WTC11 (cell line): ENCODE measurements at places on chromosomes 6 and 20. TPM values are rescaled to one million over a fixed set of nuclear protein-coding genes. Genes with fewer than 3 reads are reported as not detected.

DNA sequence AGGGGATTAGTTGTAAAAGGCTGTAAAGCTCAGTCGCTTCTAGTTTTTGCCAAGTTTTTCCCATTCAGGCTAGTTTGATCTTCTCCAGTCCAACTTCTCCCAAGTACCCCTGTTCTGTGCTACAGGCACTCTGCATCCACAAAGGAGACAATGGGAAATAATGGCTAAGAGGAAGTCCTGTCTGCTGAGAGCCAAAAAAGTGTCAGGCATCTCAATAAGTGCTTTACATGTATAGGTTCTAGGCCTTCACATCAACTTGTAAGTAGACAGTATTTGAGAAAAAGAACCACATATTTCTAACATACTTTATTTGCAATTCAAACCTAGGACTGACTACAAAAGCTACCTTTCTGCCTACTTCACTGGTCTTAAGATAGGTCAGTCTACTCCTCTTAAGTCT lies 4.9 kb downstream of the HTR1B start:
- H3K27me3 ChIP-seq, result peaks cover 20% of the 10 kb centered on the region
- no peak overlapping the region for H3K4me3 ChIP-seq
- peaks cover 64% of the 10 kb centered on the region for H3K4me1 ChIP-seq

DNA sequence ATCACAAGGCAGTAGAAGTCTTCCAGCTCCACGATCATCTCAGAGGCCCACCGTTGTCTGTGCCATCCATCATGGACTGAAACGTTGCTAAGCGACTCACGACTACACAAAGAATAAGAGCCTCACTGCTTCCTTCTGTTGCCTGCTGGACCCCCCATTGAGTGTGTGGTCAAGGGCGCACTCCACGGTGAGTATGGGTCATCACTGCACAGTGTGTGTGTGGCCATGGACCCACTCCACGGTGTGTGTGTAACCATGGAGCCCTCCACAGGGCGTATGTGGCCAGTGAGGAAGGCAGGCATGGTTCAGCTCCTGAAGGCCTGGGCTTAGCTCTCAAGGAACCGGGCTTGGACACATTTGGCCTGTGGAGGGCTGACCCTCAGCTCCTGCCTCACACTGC lies 123.4 kb upstream of the AFDN start:
- peaks cover 17% of the 10 kb centered on the region for H3K4me1 ChIP-seq
- no peak overlapping the region for H3K27ac ChIP-seq
- no peak for DNase-seq
- no peaks in the 10 kb centered on the region for H3K27me3 ChIP-seq

GRCh38 chr6:91681296-91681695 lies 1094.4 kb upstream of the MAP3K7 start:
- no peak overlapping the region for H3K4me3 ChIP-seq
- H3K27me3 ChIP-seq, result no peaks in the 10 kb centered on the region
- DNase-seq, result no peak
- H3K36me3 ChIP-seq, result no peaks in the 10 kb centered on the region
- no peak overlapping the region for H3K27ac ChIP-seq

DNA sequence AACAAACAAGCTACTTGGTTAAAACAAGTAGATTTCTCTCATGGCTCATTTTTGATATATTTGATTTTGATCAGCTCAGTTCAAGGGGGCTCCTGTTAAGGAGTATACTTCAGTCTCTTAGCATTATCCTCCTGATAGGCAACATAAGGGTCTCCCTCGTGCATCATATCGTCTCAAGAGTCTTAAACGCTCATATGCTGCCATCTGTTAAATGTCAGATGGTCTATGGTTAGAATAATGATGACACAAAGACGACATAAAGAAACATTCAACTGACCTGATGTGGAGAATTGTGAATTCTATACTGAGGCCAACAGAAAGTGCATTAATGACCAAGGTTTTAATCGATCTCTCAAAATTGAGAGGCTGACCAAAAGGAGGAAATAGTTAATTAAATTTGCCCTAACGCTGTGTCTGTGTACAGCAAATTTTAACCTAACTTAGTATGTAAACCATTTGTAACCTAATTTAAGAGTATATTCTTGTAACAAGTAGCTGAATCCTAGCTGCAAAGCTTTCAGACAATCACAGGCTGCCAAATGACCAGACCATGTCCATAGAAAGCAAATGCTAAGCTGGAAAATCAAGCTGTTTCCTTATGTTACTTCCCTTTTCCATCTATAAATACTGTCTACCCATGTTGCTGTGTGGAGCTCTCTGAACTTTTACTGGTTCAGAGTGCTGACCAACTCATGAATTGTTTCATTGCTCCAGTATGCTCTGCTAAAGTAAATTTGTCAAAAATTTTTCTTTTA lies 1688.5 kb downstream of the GRIK2 start:
- H3K4me1 ChIP-seq, result no peaks in the 10 kb centered on the region
- no peak for DNase-seq
- H3K27ac ChIP-seq, result no peak overlapping the region
- no peak overlapping the region for H3K4me3 ChIP-seq
- H3K27me3 ChIP-seq, result no peaks in the 10 kb centered on the region

- peaks cover 2% of the 10 kb centered on the region for H3K27me3 ChIP-seq
- H3K4me3 ChIP-seq, result no peak overlapping the region
- H3K36me3 ChIP-seq, result peaks cover 5% of the 10 kb centered on the region
- peaks cover 14% of the 10 kb centered on the region for H3K4me1 ChIP-seq
Observed at GRCh38 chr6:165834613-165835259, 171.7 kb upstream of the PDE10A start.

DNA sequence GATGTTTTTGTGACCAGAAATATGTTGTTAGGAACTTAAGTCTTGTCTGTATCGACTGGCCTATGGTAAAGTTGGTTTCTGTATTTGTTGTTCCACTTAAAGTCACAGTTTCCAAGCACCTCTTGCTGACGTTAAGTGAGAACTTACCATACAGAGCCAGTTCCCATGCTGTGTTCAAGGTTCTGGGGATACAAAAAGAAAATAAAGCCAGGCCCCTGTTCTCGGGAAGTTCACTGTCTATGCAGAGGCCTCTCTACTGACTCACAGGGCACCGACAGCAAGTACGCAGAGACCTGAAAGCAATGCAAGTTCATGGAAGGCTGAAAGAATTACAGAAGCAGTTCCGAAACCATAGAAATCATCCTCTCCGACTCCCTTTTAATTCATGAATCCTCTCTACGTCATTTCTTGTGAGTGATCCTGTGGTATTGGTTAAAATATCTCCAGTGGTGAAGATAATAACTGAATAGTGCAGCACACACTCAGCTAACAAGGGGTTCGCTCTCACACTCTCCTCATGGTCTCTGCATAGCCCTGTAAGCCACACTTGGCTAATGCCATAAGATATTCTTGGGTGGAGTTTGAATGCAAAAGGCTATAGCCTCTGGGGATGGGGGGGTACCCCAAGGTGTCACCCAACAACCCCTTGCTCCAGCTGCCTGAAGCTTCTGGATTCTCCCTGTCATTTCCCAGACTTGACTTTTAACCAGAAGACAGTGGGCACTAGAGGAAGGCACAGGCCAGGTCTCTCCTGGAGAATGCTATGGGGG lies 91.2 kb upstream of the EXOC2 start:
- H3K27ac ChIP-seq, result no peak overlapping the region
- no peak for DNase-seq
- peaks cover 12% of the 10 kb centered on the region for H3K4me1 ChIP-seq

DNA sequence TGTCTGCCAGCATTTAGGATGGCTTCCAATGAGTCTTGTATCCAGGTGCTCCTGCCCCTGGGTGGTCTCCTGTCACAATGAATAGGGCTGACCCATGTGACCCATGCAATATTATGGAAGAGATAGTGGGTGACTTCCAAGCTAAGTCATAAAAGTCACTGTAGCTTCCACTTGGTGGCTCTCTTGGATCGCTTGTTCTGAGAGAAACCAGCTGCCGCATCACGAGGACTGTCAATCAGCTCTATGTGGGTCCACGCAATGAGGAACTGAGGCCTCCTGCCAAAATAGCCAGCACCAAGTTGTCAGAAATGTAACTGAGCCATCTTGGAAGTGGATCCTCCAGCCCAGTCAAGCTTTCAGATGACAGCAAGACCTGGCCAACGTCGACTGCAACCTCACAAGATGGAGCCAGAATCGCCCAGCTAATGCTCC lies 14.9 kb upstream of the MATN4 start:
- no peak overlapping the region for H3K4me3 ChIP-seq
- H3K27ac ChIP-seq, result no peak overlapping the region
- no peak for DNase-seq
- H3K36me3 ChIP-seq, result peaks cover 5% of the 10 kb centered on the region

GRCh38 chr6:50936277-50936681 lies 117.6 kb downstream of the TFAP2B start:
- no peaks in the 10 kb centered on the region for H3K36me3 ChIP-seq
- H3K27me3 ChIP-seq, result no peaks in the 10 kb centered on the region
- no peak overlapping the region for H3K4me3 ChIP-seq
- DNase-seq, result no peak
- H3K4me1 ChIP-seq, result no peaks in the 10 kb centered on the region
- H3K27ac ChIP-seq, result no peak overlapping the region

DNA sequence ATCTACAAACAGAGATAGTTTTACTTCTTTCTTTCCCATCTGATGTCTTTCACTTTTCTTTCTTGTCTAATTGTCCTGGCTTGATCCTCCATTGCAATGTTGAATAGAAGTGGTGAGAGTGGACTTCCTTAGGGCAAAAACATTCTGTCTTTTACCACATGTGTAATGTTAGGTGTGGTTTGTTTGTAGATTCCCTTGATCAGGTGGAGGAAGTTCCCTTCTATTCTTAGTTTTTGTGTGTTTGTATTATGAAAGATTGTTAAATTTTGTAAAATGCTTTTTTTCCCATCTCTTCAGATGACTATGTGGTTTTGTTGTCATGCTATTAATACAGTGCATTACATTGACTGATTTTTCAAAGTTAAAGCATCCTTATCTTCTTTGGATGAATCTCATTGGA lies 41.6 kb upstream of the DUSP22 start:
- no peak overlapping the region for H3K27ac ChIP-seq
- no peak overlapping the region for H3K4me3 ChIP-seq
- H3K4me1 ChIP-seq, result no peaks in the 10 kb centered on the region

GRCh38 chr20:10429443-10429981 lies 4.5 kb downstream of the MKKS start:
- H3K4me3 ChIP-seq, result no peak overlapping the region
- no peak for DNase-seq
- H3K4me1 ChIP-seq, result peaks cover 47% of the 10 kb centered on the region
- peak overlapping the region; percentile 55 for H3K27ac ChIP-seq

- no peak overlapping the region for H3K4me3 ChIP-seq
- H3K36me3 ChIP-seq, result no peaks in the 10 kb centered on the region
- H3K27ac ChIP-seq, result peak overlapping the region; percentile 30; the same call in 1 of the 2 replicates
- H3K27me3 ChIP-seq, result peaks cover 4% of the 10 kb centered on the region
- no peak for DNase-seq
Observed at GRCh38 chr6:142242269-142242668, 59.5 kb upstream of the ADGRG6 start.

DNA sequence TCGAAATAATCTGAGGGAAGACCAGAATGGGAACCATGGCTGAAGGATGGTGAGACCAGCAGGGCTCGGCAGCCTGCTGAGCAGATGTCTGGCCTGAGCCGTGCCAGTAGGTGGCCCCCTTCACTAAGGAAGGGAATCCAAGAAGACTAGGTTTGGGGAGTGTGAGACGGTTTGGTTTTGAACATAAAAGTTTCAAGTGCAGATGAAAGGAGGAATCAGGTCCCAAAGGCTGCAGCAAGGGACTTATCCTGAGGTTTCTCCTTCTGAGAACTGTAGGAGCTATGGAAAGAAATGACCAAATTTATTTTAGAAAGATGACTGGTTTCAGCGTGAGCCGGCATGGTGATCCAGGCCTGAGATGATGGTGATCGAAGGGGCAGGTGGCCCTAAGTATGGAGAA lies 4.6 kb upstream of the OSER1 start:
- DNase-seq, result peak; percentile 76
- 0 out of 2 replicates have a peak, but pooled peaks cover under 1% of the 10 kb centered on the region for H3K36me3 ChIP-seq
- no peak overlapping the region for H3K4me3 ChIP-seq
- peaks cover 33% of the 10 kb centered on the region for H3K4me1 ChIP-seq

- peaks cover 2% of the 10 kb centered on the region; the same call in 1 of the 2 replicates for H3K27me3 ChIP-seq
- no peaks in the 10 kb centered on the region for H3K36me3 ChIP-seq
- peaks cover 14% of the 10 kb centered on the region for H3K4me1 ChIP-seq
Observed at GRCh38 chr6:158703111-158703836, 53.4 kb downstream of the SYTL3 start.

DNA sequence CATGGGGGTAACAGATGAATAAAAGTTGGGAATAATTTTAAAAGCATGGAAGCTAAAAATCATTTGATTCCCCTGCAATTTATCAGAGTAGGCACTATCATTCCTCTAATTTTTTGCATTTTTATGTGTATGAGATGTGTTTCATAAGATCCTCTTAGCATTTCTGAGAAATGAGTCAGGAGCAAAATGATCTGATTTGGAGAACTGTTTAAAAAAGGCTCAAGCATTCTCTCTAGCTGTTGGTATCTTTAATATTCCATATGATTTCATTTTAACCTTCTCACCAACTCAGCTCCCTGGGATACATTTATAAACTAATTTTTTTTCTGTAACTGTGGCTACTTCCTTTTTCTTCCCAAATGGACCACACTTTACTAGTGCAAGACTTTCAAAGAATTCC lies 60.9 kb downstream of the MCHR2 start:
- H3K27me3 ChIP-seq, result no peaks in the 10 kb centered on the region; the same call in 1 of the 2 replicates
- no peaks in the 10 kb centered on the region for H3K4me1 ChIP-seq
- peaks cover 5% of the 10 kb centered on the region for H3K36me3 ChIP-seq
- H3K4me3 ChIP-seq, result no peak overlapping the region

GRCh38 chr6:39887692-39888450 lies 46.4 kb downstream of the MOCS1 start:
- no peaks in the 10 kb centered on the region for H3K36me3 ChIP-seq
- no peak overlapping the region for H3K4me3 ChIP-seq
- no peaks in the 10 kb centered on the region for H3K27me3 ChIP-seq
- 0 out of 2 replicates have a peak, but pooled peaks cover 2% of the 10 kb centered on the region for H3K4me1 ChIP-seq
- no peak overlapping the region for H3K27ac ChIP-seq

DNA sequence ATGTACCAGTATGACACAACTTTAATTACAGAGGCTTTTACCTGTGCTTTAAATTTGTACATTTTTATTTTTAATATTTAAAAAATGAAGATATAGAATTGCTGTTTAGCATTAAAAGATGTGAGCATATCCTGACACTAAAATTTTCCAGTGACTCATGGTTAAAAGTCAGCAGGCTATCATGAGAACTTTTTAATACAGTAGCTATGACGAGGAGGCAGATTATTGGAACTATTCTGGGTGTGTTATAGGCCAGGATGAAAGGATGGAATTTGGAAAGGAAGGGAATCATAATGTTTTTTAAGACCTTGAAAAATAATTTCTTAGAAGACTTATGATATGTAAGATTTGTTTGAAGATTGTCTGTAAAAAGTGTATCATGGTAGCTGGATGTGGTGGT lies 91.0 kb downstream of the GFRA4 start:
- H3K27me3 ChIP-seq, result no peaks in the 10 kb centered on the region
- H3K4me1 ChIP-seq, result no peaks in the 10 kb centered on the region
- no peak for DNase-seq
- no peak overlapping the region for H3K4me3 ChIP-seq

The ELOVL5 gene
- total RNA-seq, result 122 to 139 TPM (median 137 TPM) in 3 replicates

The CTCFL gene
- 0.70 to 2.6 TPM (median 2.4 TPM) in 3 replicates for total RNA-seq

The RFX6 gene
- 0.11 TPM in 1 of 3 replicates, not detected in the others for total RNA-seq

The RAET1L gene
- total RNA-seq, result not detected in 3 replicates

The BCAS1 gene
- total RNA-seq, result 0.11 to 0.25 TPM (median 0.18 TPM) in 3 replicates

The TNF gene
- total RNA-seq, result 0.23 to 0.46 TPM (median 0.31 TPM) in 3 replicates

The WFDC12 gene
- not detected in 3 replicates for total RNA-seq

The KCNK5 gene
- 31.7 to 41.8 TPM (median 34.3 TPM) in 3 replicates for total RNA-seq

The LAMA2 gene
- total RNA-seq, result 5.6 to 6.6 TPM (median 6.4 TPM) in 3 replicates

The NUP153 gene
- 58.4 to 67.0 TPM (median 60.2 TPM) in 3 replicates for total RNA-seq
